ENCODE measurements at places on chromosomes 7 and 10. TPM values are rescaled to one million over a fixed set of nuclear protein-coding genes. Genes with fewer than 3 reads are reported as not detected.

The ZMIZ1 gene
- 13.3 TPM for total RNA-seq

The NKX1-2 gene
- total RNA-seq = not detected

The SLC39A12 gene
- not detected for total RNA-seq

The SFTPA1 gene
- total RNA-seq = not detected

The SPDYE16 gene
- total RNA-seq = under 0.01 TPM

The POM121C gene
- 12.6 TPM for total RNA-seq

The ARMC3 gene
- total RNA-seq = not detected

The FHIP2A gene
- 41.6 TPM for total RNA-seq

The COG5 gene
- 55.2 TPM for total RNA-seq

The ZNF804B gene
- not detected for total RNA-seq

The SYT15 gene
- total RNA-seq = 0.22 TPM

The TLX1 gene
- not detected for total RNA-seq

The LMTK2 gene
- total RNA-seq = 2.7 TPM

The FZD1 gene
- 22.9 TPM for total RNA-seq

The TACC2 gene
- 3.5 TPM for total RNA-seq

The C10orf105 gene
- not detected for total RNA-seq

The C10orf67 gene
- total RNA-seq = not detected

The ADCY1 gene
- under 0.01 TPM for total RNA-seq

The XPNPEP1 gene
- 169 TPM for total RNA-seq

The ELMO1 gene
- total RNA-seq = not detected

The GSTO1 gene
- 161 TPM for total RNA-seq

All from placental epithelial cell (primary cell).